ENCODE measurements at places on chromosomes 1 and 21.

GRCh38 chr1:106061586-106062495 is 994.6 kb upstream of the PRMT6 start:
- no peak for DNase-seq

GRCh38 chr21:33522953-33523349 is 19.0 kb downstream of the GART start:
- DNase-seq: no peak

GRCh38 chr1:116325922-116326321 is 47.1 kb upstream of the ATP1A1 start:
- DNase-seq: no peak

GRCh38 chr1:218845589-218845988 is 328.1 kb upstream of the LYPLAL1 start:
- no peak for DNase-seq

- DNase-seq: no peak
Observed at GRCh38 chr1:111621050-111621449, 1.5 kb downstream of the RAP1A start.

DNA sequence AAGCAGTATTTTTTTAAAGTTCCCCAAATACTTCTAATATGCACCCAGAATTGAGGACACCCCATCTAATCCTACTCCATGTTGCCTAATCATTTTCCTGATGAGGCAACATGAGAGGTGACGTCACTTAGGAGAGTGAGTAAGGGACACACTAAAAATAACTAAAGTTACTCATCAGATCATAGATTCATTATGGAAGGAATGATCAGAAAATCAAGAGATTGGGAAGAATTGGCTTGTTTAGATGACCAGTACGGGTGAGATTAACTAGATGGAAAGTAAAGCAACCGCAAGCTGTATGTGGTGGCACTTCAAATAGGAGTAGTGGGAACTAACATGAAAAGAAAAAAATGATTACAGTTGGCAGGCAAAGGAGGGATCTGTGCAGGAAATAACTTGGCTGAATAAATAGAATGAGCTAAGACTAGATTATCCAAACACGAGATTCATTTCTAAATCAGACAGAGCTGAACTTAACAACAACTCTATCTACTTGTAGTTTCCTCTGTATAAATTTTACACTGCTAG is 61.4 kb upstream of the CXADR start:
- DNase-seq: no peak

DNA sequence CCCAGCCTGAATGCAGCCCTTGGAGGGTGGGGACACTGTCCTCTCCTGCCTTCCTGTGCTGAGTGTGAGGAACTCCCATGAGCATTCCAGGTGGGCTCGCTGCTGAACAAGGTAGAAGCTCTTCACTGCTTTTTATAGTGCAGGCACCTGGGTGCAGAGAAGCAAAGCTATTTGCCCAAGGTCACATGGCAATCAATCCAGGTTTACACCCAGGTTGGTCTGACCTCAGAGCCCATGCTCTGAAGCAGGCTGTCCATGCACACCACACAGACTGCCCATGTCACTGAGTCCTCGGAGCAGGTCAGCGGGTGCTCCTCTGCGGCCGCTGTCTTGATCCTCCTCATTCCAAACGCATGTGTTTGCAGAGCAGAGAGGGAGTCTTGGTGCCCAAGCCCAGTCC is 323.4 kb upstream of the VAMP3 start:
- no peak for DNase-seq

- DNase-seq: peak; percentile 94
Observed at GRCh38 chr1:154936555-154937084, at the start of gene PMVK. PMVK (minus strand) TSS chr1:154936719; CDS start chr1:154936685, 34 bp downstream.

DNA sequence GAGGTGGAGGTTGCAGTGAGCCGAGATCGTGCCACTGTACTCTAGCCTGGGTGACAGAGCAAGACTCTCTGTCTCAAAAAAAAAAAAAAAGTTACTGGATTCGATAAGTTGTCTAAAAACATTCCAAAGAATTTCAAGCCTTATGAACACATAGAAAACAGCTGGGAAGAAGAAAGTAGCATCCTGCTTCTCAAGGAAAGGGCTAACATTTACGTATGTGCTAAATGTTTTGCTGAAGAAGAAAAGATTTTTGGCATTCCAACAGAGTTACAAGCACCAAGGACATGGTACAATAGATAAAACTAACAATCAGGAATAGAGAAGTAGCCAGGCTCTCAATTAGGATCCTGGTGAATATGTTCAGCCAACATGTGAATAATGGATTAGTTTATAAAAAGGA is 69.8 kb downstream of the HFM1 start:
- DNase-seq: no peak

- DNase-seq: no peak
Observed at GRCh38 chr1:204257446-204257845, 43.7 kb upstream of the GOLT1A start.

GRCh38 chr1:245444147-245444828 is 289.5 kb downstream of the KIF26B start:
- peak; percentile 42 for DNase-seq

GRCh38 chr1:14511796-14512585 is 86.5 kb upstream of the KAZN start:
- no peak for DNase-seq

DNA sequence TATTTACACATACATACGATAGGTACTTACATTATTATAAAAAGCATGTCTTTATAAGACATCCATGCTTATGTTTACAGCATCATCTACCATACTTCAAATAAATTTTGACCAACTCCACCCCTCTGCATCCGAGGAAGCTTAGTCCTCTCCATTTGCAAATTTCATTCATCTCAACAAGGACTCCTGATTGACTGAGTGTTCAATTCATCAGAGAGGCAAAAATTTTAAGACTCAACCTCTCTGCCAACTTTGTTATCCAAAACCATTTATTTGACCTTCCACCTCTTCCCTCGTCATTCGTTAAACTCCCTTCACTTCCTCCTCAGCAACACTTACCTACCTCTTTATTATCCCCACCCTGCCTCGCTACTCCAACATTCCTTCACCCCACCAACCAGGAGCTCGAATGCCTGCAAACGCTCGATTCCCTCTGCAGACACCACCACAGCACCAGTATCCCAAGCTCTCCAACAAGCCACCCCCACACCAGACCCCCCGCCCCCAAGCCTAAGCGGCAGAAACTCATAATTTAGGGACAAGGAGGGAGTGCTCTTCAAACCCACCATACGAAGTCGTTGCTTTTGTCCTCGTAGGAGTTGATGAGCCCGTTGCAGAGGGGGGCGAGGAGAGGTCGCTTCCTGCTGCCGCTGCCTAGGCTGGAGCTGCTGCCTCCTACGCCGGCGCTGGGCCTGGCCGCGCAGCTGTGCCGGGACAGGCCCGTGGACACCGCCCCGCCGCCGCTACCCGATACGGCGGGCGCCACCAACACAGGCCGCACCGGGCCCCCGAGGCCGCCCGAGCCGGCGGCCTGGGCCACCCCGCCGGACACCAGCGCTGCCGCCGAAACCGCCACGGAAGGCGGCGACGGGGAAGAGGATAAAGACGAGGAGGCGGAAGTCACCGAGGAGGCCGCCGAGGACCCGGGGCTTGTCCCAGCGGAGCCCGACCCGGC is 803 bp downstream of the COP1 start:
- DNase-seq: peak; percentile 24

DNA sequence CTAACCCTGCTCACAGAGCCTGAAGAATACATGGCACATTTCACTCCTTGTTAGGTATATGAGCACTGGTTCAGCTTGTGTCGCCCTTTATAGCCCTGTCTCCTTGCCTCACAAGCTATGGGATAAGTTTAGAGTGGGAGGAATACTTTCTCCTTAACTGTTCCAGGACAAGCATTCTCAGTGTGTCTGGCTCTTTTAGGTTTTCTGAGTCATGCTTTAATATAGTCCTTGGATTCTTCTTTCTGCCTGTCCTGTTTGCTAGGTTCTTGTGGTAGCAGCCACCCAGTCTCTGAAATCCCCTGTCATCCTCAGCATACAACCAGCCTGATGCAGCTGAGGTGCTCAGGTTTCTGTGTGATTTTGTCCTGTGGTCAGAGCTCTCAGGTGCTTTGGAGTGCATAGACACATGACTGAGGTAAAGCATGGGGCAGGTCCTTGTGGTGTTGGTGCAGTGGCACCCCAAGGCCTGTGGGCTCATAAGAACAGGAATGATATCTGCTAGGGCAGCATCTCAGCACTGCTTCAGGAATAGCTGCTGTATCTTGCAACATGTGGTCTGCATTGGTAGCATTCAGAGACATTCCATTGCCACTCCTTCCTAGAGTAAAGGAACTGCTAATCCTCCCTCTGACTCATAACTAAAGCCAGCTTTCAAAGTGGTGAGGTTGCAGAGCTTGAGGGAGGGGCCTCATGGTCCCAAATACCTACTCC is 14.2 kb upstream of the CASQ2 start:
- DNase-seq: no peak

GRCh38 chr1:164891615-164892014 is 332.6 kb downstream of the PBX1 start:
- DNase-seq: no peak

DNA sequence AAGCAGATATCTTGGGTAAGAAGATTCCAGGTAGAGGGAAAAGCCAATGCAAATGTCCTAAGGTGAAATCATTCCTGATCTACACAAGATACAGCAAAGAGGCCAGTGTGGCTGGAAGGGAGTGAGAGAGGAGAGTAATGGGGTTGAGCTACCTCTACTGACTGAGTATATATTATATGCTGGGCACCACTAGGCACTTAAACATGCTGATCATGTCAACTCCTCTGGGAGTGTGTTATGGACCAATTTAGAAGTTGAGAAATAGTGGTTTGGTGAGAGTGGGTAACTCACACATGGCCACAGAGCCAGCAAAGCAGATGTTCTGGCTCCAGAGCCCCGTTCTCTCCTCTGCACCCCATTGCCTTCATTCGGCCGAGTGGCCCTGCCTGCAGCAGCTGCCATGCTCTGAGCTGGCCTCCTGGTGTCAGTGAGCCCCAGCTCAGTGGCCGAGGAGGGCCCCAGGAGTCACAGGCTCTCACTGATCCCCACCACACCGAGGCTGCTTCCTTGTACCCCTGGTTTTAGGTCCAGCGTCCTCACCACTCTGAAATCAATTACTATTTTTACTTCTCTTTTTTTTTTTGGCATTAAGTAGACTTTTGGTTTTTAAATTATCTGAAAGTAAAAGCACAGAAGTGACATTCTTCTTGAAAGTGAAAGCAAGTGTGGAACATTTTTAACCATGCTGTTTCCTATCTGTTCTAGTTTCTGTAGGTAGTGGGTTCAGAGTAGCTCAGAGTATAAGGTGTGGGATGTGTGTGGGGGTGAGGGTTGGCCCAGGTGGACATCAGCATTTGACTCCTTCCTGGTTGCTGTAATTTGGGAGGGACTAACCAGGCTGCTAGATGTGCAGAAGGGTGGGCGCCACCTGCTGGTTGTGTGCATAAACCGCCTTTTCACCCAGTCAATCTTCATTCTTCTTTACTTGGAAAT is 45.8 kb upstream of the CRNN start:
- DNase-seq: peak; percentile 44

GRCh38 chr1:213989002-213989855 is 1.5 kb downstream of the PROX1 start:
- DNase-seq: no peak

GRCh38 chr1:15352128-15352957 is 57.3 kb upstream of the EFHD2 start:
- DNase-seq: no peak

DNA sequence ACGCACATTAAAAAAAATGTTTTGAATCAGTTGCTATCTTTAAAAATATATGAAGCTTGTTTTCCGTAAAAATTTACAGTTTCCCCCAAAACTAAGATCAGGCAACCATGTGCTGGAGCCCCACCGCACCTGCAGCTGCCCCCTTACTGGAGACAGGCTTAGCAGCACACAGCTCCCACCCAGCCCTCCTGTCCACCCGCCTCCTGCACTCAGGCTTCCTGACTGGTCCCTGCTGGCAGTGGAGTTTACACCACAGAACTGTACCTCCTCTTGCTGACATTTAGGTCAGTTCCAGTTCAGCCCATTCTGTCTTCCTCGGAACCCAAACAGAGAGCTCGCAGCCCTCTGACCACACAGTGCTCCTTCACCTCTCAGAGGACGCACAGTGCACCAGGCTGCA is 2.1 kb downstream of the GPR161 start:
- no peak for DNase-seq

GRCh38 chr1:198679535-198680173 is 40.8 kb downstream of the PTPRC start:
- no peak for DNase-seq

DNA sequence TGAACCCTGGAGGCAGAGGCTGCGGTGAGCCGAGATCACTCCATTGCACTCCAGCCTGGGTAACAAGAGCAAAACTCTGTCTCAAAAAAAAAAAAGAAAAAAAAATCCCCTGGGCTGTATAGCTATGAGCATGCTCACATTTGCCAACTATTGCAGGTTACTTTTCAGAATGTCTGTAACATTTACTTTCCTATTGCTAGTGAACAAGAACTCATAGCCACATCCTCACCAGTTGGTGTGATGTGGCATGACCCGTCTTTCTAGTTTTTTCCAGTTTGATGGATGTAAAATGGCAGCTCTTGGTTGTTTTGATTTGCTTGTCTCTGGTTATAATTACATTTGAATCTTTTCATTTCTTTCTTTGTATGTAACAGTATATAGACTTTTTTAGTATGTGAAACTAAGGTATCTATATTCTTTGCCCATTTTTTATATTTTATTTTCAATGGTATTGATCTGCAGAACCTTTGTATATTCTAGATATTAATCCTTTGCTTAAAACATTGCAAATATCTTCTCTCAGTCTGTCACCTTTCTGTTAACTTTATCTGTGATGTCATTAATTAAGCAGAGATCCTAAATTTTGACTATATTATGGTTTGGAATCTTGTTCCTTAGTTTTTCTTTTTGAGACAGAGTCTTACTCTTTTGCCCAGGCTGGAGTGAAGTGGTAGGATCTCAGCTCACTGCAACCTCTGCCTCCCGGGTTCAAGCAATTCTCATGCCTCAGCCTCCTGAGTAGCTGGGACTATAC is 11.6 kb downstream of the MED18 start:
- DNase-seq: no peak

DNA sequence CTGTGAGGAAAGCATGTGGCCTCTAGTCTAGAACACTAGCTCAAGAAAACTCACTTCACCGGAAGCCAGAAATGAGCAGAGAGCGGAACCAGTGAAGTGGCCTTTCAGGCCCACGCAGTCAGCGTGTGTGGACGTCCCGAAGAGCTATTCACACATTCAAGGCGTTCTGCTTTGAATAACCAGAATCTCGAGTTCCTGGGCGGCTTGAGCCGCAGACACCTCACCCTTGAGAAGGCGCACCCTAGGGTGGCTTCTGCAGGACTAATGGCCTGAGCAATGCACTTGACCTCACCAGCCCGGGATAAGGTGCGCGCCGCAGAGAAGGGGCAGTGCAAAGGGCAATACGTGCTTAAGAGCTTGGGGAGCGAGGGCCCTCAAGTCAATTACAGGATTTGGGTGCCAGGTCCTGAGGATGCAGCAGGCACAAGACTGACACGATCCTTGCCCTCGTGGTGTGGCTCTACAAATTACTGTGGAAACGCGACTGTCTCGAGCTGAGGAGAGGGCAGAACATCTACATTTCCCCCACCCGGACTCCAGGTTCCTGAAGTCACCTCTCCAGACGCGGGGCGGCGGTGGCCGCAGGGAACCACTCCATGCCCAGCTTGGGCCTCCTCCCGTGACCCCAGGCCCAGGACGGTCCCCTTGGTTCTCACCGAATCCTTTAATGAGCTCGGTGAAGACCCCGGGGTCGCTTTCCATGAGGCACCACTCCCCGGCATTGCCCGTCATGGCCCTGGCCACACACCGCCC is 455 bp downstream of the UCHL5 start:
- DNase-seq: no peak

Data from NCI-H2171 (cell line).